ENCODE measurements at places on chromosomes 1 and 21.

DNA sequence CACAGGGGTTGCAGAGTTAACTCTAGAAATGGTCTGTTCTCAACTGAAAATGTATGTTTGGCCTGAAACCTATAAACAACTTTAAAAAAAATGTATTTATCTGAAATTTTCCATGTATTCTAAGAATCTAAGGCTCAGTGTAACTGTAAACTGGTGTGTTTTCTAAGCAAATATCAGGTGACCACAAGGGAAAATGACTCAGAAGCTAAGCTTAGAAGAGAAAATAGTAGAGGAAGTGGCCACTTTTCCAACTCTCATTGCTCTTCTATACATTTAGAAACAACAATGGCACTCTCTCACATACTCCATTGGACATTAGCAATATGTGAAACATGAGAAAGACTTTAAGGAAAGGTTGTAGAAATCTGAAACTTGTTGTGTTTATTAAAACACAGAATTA lies 7.5 kb downstream of the TNFSF18 start:
- DNase-seq = no peak

DNA sequence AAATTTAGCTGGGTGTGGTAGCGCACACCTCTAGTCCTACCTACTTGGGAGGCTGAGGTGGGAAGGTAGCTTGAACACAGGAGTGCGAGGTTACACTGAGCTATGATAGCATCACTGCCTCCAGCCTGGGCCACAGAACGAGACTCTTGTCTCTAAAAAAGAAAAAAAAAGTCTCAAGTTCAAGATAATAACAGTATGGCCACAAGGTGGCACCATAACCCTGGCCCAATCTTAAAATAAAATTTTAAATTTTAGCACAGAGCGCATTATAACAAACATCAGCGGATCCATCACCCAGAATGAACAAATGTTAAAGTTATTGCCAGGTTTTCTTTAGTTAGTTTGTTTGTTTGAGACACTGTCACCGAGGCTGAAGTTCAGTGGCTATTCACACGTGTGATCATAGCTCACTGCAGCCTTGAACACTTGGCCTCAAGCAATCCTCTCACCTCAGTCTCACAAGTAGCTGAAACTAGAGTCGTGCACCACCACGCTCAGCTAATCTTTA lies 2.9 kb upstream of the HTR6 start:
- DNase-seq = no peak

GRCh38 chr1:44829506-44830384 lies 13.3 kb downstream of the PTCH2 start:
- DNase-seq = no peak

DNA sequence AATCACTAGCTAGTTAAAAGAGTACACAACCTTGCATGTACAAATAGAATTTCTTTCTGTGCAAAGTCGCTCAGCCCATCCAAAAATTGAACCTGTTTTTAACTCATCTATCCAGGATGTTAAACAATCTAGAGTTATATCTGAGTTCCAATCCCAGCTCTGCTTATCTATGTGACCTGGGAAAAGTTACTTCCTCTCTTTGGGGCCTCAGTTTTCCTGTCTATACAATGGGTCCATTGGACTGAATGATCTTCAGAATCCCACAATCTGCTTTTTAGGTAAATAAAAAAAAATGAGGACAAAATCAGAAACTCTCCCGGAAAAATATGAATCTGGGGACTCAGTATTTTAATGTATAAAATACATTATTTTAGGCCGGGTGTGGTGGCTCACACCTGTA lies 389.5 kb upstream of the PROX1 start:
- no peak for DNase-seq

DNA sequence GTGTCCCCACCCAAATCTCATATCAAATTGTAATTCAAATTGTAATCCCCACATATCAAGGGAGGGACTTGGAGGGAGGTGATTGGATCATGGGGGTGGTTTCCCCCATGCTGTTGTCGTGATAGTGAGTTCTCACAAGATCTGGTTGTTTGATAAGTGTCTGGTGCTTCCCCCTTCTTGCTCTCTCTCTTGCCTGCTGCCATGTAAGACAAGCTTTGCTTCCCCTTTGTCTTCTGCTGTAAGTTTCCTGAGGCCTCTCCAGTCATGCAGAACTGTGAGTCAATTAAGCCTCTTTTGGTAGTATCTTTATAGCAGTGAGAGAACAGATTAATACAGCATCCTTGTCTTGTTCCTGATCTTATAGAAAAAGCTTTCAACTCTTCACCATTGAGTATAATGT lies 6.5 kb upstream of the LRRC39 start:
- DNase-seq = no peak

- no peak for DNase-seq
These were observed 33.7 kb downstream of the GNB1 start for GRCh38 chr1:1857096-1857703.

DNA sequence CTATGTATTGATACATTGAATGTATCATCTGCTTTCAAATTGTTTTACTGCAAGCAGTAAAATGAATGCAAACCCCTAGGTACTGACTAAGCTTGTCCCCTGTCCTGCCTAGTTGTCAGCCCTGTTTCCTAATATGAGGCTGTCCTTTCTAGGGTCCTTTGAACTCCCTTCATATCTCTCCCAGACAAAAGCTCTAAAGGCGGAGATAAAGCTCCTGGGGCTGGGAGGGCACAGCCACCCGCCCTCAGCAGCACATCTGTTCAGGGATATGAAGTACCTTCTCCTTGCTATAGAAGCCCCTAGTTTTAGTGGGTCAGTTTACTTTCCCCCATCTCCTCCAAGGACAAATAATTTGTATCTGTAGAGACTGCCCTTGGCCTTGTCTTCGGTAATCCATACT lies 93.1 kb upstream of the ETS2 start:
- no peak for DNase-seq

DNA sequence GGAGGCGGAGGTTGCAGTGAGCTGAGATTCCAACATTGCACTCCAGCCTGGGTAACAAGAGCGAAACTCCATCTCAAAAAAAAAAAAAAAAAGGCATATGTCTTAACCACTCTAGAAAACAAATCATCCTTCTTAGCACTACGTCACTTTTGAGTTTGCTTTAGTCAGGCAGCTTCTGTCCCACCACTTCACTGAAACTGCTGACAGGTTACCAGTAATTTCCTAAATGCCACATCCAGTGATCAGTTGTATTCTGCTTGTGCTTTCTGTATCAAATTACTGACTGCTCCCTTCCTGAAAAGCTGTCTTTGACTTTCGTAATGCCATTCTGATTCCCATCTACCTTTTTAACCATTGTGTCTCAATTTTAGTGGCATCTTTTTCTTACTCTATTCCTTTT lies 21.7 kb downstream of the RCOR3 start:
- DNase-seq = no peak

GRCh38 chr1:41455479-41456332 lies 28.8 kb downstream of the EDN2 start:
- no peak for DNase-seq
